Activated T-helper 1 cell treated with anti-CD3 and anti-CD28 coated beads, Interleukin-2, amount 50 U/mL, for 16 hours (primary cell): ENCODE measurements at places on chromosomes 3 and 15.

DNA sequence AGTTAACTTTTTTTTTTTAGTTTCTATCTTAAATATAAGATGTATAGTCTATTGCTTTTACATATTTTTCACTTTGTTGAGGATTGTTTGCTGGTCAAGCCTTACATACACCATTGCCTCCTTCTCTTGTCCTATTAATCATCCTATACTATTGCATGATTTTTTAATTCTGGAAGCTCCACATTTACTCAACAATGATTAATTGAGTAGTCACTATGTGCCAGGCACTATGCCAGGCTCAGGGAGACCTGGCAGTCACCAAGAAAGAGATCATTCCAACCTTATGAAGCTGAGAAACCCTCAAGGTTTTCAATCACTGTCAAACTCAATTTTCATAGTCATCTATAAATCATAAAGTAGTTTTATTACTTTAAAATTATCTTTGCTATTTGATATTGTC lies 626.2 kb downstream of the IGSF11 start:
- DNase-seq = no peak

DNA sequence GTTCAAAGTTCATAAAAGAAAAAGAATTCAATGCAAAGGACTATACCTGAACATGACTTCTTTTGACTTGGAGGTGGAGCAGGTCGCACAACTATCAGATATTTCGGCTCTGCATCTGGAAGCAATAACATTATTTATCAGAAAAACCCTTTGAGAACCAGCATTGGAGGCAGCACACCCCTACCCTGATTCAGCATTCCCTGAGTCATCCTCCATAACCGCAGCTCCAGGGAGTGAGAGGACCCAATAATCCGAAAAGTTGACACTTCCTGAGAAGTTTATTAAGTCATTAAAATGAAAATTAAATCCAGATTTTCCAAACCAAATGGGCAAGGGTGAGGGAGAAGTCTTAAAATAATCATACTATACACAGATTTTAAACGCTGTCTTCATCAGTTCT lies 90.6 kb downstream of the ABI3BP start:
- no peak for DNase-seq

DNA sequence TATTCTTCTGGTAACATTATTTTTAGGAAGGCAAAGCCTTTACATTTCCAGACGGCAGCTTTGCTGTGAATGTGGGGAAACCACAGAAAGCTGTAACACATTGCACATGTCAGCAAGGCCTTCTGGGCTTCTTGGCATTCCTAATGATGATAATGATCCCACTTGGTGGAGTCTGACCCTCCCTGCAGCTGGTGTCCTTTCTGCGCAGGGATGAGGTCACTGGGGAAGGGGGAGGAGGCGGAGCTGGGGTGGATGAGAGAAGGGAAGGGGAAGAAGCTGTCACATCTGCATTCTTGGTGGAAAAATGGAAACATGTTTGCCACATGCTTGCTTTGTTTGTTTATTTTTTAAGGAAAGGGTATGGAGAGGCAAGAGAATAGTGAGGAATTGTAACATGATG lies 68.6 kb downstream of the FILIP1L start:
- no peak for DNase-seq

- no peak for DNase-seq
These were observed 34.6 kb downstream of the FGD5 start for GRCh38 chr3:14853271-14853951.

DNA sequence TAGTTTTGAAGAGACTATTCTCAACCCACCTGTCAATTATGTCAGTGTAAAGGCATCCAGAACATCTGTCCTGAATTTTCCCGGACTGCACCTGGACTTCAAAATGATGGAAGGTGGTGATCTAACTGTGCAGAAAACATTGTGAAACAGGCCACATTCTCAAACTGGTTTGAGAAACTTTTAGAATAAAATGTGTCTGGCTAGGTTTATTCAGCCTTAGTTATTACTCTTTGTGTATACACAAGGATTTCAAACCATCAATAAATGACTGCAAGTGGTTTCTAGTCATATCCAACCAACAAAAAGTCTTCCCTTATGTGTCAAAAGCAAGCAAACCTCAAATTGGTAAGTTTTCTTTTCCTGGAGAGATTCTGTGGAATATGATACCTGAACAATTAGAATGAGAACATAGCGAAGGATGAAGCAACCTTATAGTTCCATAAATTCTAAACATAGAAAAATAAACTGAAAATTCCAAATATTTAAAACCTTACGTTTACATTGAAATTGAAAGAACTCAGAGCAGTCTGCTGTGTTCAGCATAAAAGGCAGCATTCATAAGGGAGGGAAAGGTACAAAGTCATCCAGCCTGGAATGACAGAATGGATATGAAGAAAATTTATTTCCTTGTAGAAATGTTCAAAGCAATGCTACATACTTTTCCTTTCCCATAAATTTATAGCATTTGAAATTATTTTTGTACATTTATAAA lies 306.6 kb upstream of the TGFBR2 start:
- no peak for DNase-seq

GRCh38 chr3:169256796-169257522 lies 406.6 kb downstream of the MECOM start:
- DNase-seq = no peak

- DNase-seq = no peak
These were observed 12.8 kb upstream of the FSIP1 start for GRCh38 chr15:39795486-39795885.

GRCh38 chr3:131546441-131546840 lies 43.7 kb upstream of the MRPL3 start:
- no peak for DNase-seq

GRCh38 chr3:40337136-40338108 lies 27.9 kb downstream of the EIF1B start:
- no peak for DNase-seq

DNA sequence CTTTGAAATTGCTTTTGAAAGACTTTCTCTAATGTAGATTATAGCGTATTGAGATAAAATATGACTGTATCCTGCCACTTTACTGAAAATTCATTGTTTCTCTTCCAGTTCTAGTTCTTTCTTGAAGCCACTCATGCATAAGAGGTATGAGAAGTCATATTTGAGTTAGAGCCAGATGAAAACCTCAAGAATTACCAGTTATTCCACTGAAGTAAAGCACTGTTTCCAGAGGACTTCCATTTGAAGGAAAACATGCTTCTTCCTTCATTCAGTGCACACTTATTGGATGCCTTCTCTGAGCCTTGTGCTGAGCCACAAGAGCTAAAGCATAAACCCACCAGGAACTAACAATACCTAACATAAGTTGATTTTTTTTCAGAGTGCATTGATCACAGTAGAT lies 513.4 kb downstream of the ZNF385D start:
- no peak for DNase-seq

GRCh38 chr15:88428053-88428452 lies 39.1 kb downstream of the MRPL46 start:
- no peak for DNase-seq

GRCh38 chr3:21390136-21390535 lies 360.9 kb downstream of the ZNF385D start:
- no peak for DNase-seq

DNA sequence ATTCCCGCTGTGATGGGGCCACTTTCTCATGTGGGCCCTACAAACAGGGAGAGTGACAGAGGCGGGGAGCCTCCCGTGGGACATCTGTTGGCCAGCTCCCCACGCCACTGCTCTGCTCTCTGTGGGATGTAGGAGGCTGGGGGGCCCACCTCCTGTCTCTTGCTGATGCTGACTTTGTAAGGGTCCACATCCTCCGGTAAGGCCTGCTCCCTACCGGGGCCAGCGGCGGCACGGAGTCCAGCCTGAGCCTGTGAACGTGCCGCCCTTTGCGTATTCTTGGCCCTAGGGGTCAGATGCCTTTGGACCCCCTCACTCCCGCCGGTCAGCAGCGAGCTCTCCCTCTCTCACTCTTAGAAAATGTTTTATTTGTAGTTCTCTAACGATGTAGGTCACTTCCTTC lies 153.2 kb downstream of the LRRC28 start:
- DNase-seq = no peak

- no peak for DNase-seq
These were observed 5.4 kb upstream of the TNFSF10 start for GRCh38 chr3:172528677-172529076.
